Right lung (tissue), 10 donors: ENCODE measurements at places on chromosomes 12 and 14. TPM values are rescaled to one million over a fixed set of nuclear protein-coding genes. Genes with fewer than 3 reads are reported as not detected.

Gene GYS2
- 0.14 TPM for polyA plus RNA-seq

Gene PRH2
- 0.71 TPM for polyA plus RNA-seq

Gene GPR135
- polyA plus RNA-seq = 5.7 TPM

Gene CMA1
- polyA plus RNA-seq = 0.49 TPM

Gene DPPA3
- not detected for polyA plus RNA-seq

Gene MUCL1
- polyA plus RNA-seq = not detected

DNA sequence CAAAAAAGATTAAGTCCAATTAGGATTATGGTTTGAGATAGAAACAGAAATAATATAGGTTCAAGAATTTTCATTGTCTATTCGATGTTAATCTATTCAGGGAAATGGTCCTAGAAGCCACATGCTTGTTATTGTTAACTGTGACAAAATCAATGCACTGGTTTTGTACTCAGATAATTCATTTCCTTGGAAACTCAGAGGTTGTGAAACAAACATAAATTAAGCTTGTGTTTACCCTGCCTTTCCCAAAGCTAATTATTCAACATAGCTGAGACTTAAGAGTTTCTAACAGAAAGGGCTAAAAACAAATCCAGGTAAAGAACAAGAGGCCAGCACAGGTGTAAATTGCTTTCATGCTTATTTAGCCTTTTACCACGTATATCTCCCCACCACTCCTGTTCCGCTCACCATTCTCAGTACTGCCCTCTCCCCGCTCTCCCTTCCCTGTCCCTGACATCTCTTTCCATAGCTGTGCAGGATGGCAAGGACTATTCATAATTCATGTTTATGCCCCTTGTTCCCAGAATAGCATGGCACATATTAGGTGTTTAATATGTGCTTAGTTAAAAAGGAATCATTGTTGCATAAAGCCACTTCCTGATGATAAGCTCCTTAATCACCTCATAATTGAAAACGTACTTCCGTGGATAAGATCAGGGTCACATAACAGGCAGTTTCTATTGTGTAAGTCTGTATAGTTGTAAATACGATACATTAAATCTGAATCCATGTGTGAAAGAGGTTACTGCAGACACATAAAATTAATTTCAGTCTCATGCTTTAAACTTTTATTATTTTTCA is 131.8 kb upstream of the USP15 start:
- no peak for DNase-seq

- peak; percentile 86 for DNase-seq
Observed at GRCh38 chr12:6825398-6826124, 2.6 kb upstream of the P3H3 start.

DNA sequence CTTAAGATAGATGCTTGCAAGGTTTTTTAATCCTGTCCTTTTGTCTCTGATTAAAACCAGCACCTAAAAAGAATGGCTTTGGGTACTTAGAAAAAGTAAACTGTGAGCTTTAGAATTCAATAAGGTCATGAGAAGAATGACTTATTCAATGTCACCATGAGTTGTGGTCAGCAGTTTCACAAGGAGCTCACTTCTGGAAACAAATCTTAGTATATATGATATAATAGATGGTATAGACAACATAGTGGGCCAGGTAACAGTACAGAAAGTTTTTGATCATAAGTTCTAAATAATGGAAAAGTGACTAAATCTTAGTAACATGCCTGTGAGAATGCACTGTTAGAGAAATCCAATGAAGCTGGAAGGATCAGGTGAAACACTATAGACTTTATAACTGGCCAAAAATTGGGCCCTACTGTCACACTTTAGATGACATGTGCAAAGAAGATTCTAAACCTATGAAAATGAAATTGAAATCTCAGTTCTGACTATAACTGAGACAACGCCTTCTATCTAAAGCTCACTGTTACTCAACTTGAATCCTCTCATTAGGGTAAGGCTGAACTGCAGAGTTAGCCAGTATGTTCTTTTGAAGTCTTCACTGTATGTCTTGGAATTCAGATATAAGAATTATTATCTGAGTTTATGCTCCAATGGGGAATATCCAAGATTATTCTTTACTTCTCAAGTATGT is 42.4 kb upstream of the RAD51AP1 start:
- no peak for DNase-seq

DNA sequence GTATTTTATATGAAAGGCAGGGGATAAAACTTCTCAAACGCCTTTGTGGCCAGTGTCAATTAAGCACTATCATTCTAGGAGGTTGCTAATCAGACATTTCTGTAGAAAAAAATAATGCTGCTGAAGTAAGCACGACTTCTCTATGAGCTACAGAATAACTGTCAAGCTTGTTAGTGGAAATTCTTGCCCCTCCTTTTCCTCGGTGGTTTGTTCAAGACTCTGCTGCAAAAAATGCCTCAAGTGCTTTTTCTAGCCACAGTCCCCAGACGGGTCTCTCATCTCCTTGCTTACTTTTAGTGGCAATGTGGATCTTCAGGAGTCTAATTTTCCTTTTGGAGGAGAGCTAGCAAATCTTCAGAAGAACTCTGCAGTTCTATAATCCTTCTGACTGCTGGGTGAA is 452.0 kb downstream of the FUT8 start:
- DNase-seq = no peak

DNA sequence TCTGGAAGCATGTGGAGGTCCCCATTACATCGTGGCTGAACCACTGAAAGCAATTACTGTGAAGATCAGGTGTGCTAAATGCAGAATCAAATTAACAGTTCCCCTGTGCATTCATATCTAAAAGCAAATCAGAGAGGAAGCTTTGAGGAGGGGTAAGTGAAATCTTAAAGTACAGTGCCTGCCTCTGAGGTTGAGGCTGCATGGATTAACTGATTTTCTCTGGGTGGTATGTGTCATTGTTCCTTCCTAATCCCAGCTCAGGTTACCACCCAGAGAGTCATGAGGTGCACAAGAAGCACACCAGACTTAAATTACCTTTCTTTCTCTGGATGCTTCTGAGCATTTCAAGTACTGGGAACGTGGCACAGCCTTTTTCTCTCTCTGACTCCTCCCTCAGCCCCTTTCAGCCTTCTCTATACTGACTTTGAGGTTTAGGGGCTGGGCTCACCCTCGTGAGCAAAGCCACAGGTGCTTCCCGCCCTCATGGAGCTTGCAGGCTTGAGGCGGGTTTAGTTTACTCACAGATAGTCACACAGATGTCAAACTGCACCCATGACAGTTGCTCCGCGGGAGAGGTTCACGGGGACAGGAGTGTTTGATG is 237.6 kb upstream of the CRY1 start:
- DNase-seq = no peak

DNA sequence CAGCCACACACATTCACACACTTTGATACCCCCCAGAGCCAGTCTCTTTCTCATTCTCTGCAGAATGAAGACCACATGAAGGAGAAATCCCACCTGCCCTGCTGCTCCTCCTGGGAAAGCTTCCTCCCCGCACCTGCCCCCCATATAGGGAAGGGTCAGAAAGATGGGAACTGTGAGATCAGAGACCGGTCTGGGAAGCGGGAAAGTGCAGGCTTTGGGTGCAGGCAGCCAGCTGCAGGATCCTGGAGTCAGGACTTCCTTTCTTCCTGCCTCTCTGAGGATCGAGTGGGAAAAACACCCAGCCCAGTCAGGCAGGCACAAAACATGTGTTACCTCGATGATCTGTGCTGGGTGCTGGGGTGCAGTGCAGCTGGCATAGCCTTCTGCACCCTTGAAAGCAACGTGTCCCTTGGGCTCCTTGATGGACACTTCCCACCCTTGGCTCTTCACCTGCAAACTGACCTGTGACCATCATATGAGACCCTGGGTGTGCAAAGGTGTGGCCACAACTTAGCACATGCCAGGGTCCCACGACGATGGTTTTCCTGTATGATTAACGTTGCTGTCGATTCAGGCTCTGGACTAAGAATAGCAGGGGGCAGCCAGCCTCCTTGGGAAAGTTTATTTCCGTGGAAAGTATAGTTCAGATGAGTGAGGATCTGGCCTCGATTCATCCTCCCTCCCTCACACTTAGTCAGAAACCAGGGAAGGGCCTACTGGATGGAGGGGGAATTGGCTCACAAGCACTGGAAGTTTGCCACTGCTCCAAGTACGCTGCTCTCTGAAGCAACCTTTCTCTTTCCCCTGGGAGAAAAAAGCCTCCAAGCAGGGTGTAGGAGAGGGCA is 105.4 kb upstream of the MED13L start:
- DNase-seq = peak; percentile 83

- DNase-seq = no peak
Observed at GRCh38 chr12:123762715-123763052, 583 bp downstream of the DNAH10 start.
